Activated CD8-positive, alpha-beta memory T cell treated with anti-CD3 and anti-CD28 coated beads, Interleukin-2, amount 10 ng/mL, durations not matched to agents 7 days and 5 days (primary cell): ENCODE measurements at places on chromosomes 4 and X. TPM values are rescaled to one million over a fixed set of nuclear protein-coding genes. Genes with fewer than 3 reads are reported as not detected.

MAGEB10 gene
- total RNA-seq = not detected

PAK3 gene
- total RNA-seq = 0.53 TPM

PF4V1 gene
- total RNA-seq = not detected

TMEM33 gene
- 50.1 TPM for total RNA-seq

FMR1NB gene
- total RNA-seq = not detected

ANK2 gene
- total RNA-seq = 1.8 TPM

ANTXR2 gene
- 52.0 TPM for total RNA-seq

TMEM164 gene
- total RNA-seq = 15.9 TPM

ARSH gene
- total RNA-seq = not detected

ADH1A gene
- total RNA-seq = not detected

GRCh38 chrX:9805956-9806355 lies 19.7 kb downstream of the SHROOM2 start:
- H3K27me3 ChIP-seq = no peaks in the 10 kb centered on the region
- no peak for DNase-seq
- H3K36me3 ChIP-seq = no peaks in the 10 kb centered on the region
- H3K4me1 ChIP-seq = no peaks in the 10 kb centered on the region
- H3K27ac ChIP-seq = no peak overlapping the region

- H3K4me1 ChIP-seq = no peaks in the 10 kb centered on the region
- no peak overlapping the region for H3K27ac ChIP-seq
- no peak for DNase-seq
Measured at GRCh38 chrX:80120335-80120734, 105.8 kb downstream of the TBX22 start.

DNA sequence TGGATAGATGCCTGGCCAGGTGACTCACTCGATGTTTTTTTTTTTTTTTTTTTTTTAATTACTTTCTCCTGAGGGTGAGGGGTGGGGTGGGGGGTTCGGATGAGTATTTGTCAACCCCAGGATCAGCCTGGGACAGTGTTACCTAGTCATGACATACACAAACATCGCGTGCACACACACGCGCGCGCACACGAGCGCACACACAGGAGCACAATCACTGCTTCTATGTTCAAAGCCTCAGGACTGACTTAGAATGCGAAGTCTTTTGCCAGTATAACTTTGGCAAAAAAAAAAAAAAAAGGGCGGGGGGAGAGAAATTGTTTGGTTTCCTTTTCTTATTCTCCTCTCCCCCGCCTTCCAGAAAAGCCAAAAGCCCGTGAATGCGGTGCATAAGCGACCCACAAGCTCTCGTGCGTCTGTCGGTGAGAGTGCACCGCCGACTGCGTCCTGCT lies 115.0 kb upstream of the TEX13C start:
- H3K27me3 ChIP-seq = peaks cover 41% of the 10 kb centered on the region
- H3K36me3 ChIP-seq = peaks cover 1% of the 10 kb centered on the region
- peaks cover 17% of the 10 kb centered on the region for H3K4me1 ChIP-seq
- H3K27ac ChIP-seq = no peak overlapping the region
- DNase-seq = no peak
- H3K4me3 ChIP-seq = peak overlapping the region; percentile 71

- peaks cover 52% of the 10 kb centered on the region for H3K27me3 ChIP-seq
- no peak overlapping the region for H3K27ac ChIP-seq
- H3K4me1 ChIP-seq = peaks cover 6% of the 10 kb centered on the region
- no peak overlapping the region for H3K4me3 ChIP-seq
- peaks cover 4% of the 10 kb centered on the region for H3K36me3 ChIP-seq
Measured at GRCh38 chr4:20254511-20255250, 3.0 kb downstream of the SLIT2 start.

DNA sequence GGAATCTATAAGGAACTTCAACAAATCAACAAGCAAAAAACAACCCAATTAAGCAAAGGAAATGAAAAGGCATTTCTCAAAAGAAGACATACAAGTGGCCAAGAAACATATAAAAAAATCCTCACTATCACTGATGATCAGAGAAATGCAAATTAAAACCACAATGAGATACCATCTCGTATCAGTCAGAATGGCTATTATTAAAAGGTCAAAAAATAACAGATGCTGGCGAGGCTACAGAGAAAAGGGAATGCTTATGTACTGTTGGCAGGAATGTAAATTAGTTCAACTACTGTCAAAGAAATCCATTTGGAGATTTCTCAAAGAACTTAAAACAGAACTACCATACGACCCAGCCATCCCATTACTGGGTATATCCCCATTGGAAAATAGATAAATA lies 292.4 kb upstream of the FAT1 start:
- DNase-seq = no peak
- no peaks in the 10 kb centered on the region for H3K27me3 ChIP-seq
- no peaks in the 10 kb centered on the region for H3K4me1 ChIP-seq
- no peaks in the 10 kb centered on the region for H3K36me3 ChIP-seq
- H3K4me3 ChIP-seq = no peak overlapping the region

GRCh38 chrX:106035064-106035463 lies 3.5 kb downstream of the SERPINA7 start:
- H3K4me1 ChIP-seq = no peaks in the 10 kb centered on the region
- DNase-seq = no peak
- H3K27me3 ChIP-seq = no peaks in the 10 kb centered on the region
- no peak overlapping the region for H3K27ac ChIP-seq

DNA sequence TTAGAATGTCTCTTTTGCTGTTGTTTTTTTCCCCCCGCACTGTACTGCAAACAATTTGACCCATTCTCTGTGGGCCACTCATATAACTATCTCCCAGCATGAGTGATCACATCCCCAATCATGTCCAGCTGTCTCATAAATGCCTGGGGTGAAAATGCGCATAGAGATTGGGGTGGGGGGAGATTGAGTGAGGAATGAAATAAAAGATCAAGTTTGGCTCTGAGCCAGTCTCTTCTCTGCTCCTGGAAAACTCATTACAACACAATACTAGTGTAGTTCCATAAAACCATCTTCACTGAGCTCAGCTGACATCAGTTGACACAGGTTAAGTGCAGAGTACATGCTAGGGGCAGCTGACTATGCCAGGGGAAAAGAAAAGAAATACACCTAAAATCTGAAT lies 96.9 kb downstream of the EGF start:
- peaks cover 4% of the 10 kb centered on the region for H3K4me1 ChIP-seq
- no peak overlapping the region for H3K4me3 ChIP-seq
- no peak for DNase-seq
- H3K27me3 ChIP-seq = peaks cover 9% of the 10 kb centered on the region
- no peaks in the 10 kb centered on the region for H3K36me3 ChIP-seq
- no peak overlapping the region for H3K27ac ChIP-seq

- no peak within 1 kb of the TSS for H3K27ac ChIP-seq
- no peak within 1 kb of the TSS for H3K4me3 ChIP-seq
- H3K36me3 ChIP-seq = no peaks in the 10 kb centered on the region
- H3K27me3 ChIP-seq = no peaks in the 10 kb centered on the region
- DNase-seq = no peak
- H3K4me1 ChIP-seq = no peaks in the 10 kb centered on the region
Measured at GRCh38 chrX:30241724-30242415, at the start of gene MAGEB4. Gene MAGEB4, plus strand, starts transcription at chrX:30242000. Its CDS starts 136 bp downstream, at chrX:30242136.

GRCh38 chr4:120209706-120210105 lies 143.1 kb upstream of the MAD2L1 start:
- no peak for DNase-seq
- no peaks in the 10 kb centered on the region for H3K27me3 ChIP-seq
- H3K27ac ChIP-seq = no peak overlapping the region
- no peaks in the 10 kb centered on the region for H3K4me1 ChIP-seq

DNA sequence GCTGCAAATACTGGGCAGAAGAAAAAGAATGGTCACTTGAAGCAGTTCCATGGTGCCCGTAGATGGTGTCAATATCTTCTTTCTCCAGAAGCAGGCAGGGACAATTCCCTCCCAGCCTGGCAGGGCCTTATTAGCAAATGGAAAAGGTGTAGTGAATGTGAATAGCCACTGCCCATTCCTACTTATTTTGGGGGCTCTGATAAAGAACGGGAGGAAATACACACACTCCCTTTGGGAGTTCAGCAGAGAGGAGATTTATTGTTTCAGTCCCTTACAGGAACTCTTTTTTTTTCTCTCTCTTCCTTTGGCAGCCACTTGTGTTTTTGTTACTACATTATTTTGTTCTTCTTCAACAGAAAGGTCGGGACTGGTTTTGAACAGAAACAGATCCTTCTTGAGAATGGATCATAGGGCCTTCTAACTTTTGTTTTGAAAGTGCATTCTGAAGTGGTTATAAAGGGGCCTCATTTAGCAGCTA lies at the start of gene EMCN:
TSS of gene EMCN (minus strand) at position 159 of the 478 bp plus-strand sequence. CDS start at position 51, 108 bp downstream.
- DNase-seq = no peak
- H3K36me3 ChIP-seq = no peaks in the 10 kb centered on the region
- H3K4me3 ChIP-seq = no peak within 1 kb of the TSS
- H3K27me3 ChIP-seq = peaks cover 36% of the 10 kb centered on the region
- H3K4me1 ChIP-seq = no peaks in the 10 kb centered on the region

GRCh38 chr4:185115827-185116232 lies 27.2 kb upstream of the SLC25A4 start:
- no peaks in the 10 kb centered on the region for H3K4me1 ChIP-seq
- no peak overlapping the region for H3K4me3 ChIP-seq
- no peak for DNase-seq
- H3K27me3 ChIP-seq = peaks cover 27% of the 10 kb centered on the region

- no peaks in the 10 kb centered on the region for H3K4me1 ChIP-seq
- no peaks in the 10 kb centered on the region for H3K36me3 ChIP-seq
- H3K4me3 ChIP-seq = no peak overlapping the region
- H3K27ac ChIP-seq = no peak overlapping the region
Measured at GRCh38 chr4:54553001-54553400, 104.8 kb upstream of the KIT start.

DNA sequence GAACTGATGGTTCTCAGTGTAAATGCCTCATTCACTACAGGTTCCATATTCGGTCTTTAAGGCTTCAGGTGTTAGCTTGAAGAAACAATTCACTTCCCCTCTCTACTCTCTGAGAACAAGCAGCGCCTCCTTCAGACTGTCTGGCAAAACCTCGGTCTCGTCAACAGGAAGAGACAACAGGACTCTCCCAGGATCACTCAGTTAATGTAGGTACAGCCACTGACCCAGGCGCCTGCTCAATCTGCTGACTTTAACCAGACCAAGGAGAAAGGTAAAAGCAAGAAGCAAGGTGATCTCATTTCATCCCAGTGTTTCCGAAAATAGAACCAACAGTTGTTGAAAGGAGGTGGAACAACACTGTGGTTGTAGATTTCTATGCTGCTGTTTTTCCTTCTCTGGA lies 102.2 kb downstream of the SLC2A9 start:
- no peak overlapping the region for H3K4me3 ChIP-seq
- no peaks in the 10 kb centered on the region for H3K4me1 ChIP-seq
- H3K27ac ChIP-seq = no peak overlapping the region
- no peaks in the 10 kb centered on the region for H3K36me3 ChIP-seq
- H3K27me3 ChIP-seq = no peaks in the 10 kb centered on the region
- DNase-seq = no peak
